Caco-2 (cell line): ENCODE measurements at places on chromosomes 11 and 22. TPM values are rescaled to one million over a fixed set of nuclear protein-coding genes. Genes with fewer than 3 reads are reported as not detected.
A peak's percentile ranks its signal among the peaks of the same experiment; 100 is the strongest.

IL17REL gene
- not detected in 2 replicates for total RNA-seq

LINC01488 gene
- 0.12 TPM in 1 of 2 replicates, not detected in the other for total RNA-seq

NFAM1 gene
- total RNA-seq = not detected in 2 replicates

GRCh38 chr22:26374391-26375026 lies 54.6 kb upstream of the ASPHD2 start:
- no peak overlapping the region for H3K27ac ChIP-seq
- no peaks in the 10 kb centered on the region; the same call in 1 of the 2 replicates for H3K27me3 ChIP-seq
- H3K36me3 ChIP-seq = no peaks in the 10 kb centered on the region
- DNase-seq = no peak
- H3K4me3 ChIP-seq = no peak overlapping the region
- no peaks in the 10 kb centered on the region for H3K4me1 ChIP-seq

GRCh38 chr11:59765068-59765735 lies 10.0 kb downstream of the STX3 start:
- no peaks in the 10 kb centered on the region for H3K27me3 ChIP-seq
- H3K36me3 ChIP-seq = no peaks in the 10 kb centered on the region; the same call in 1 of the 2 replicates
- H3K27ac ChIP-seq = peak overlapping the region; percentile 23
- DNase-seq = no peak

DNA sequence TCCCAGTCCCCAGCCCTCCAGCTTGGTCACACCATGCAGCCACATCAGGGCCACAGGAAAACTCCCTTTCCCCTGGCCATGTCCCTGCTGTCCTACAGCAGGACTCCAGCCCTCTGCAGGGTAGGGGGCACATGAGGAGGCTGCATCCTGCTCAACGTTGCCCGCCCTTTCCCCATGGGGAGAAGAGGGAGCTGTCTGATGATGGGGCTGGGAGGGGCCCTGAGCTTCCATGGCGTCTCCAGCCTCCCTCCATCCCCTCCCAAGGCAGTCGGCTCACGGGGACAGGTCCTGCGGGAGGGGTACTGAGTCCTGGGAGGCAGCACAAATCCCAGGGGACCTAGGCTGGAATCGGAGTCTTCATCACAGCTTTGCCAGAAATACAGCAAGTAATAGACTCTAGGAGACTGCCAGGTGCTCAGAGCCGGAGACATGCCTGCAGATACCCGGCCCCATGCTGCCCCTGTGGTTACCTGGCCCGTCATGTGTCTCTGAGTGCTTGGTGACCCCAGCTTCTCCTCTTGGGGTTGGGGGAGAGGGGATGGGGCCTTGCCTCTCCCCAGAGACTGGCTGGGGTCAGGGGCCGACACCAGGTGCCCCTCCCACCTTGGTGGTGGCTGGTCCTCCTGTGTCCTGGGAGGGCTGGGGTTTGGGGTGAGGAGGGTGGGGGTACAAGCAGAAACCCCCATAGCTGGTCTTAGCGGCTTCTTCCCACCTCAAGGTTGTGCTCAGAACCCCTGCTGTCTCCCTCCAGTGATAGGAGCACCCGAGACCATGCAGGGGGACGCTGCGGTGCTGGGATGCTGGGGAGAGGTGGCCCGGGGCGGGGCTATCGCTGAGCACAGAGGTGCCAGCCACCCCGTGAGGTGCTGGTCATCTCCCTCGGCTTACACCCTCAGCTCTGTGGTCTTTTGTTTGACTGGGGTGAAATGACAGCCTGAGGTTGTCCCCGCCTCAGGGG lies 2.3 kb downstream of the MRGPRE start:
- H3K27me3 ChIP-seq = no peaks in the 10 kb centered on the region; the same call in none of the 2 replicates
- no peak overlapping the region for H3K4me3 ChIP-seq
- H3K27ac ChIP-seq = no peak overlapping the region

- no peaks in the 10 kb centered on the region for H3K4me1 ChIP-seq
- H3K4me3 ChIP-seq = no peak overlapping the region
- DNase-seq = no peak
Measured at GRCh38 chr11:33310720-33311500, 53.7 kb downstream of the HIPK3 start.

- H3K36me3 ChIP-seq = no peaks in the 10 kb centered on the region
- no peak overlapping the region for H3K27ac ChIP-seq
- H3K4me1 ChIP-seq = peaks cover 21% of the 10 kb centered on the region
Measured at GRCh38 chr11:2535673-2536439, 91.0 kb downstream of the KCNQ1 start.

- no peak overlapping the region for H3K27ac ChIP-seq
- no peak overlapping the region for H3K4me3 ChIP-seq
- H3K4me1 ChIP-seq = 0 out of 2 replicates have a peak, but pooled peaks cover 3% of the 10 kb centered on the region
- H3K27me3 ChIP-seq = peaks cover 2% of the 10 kb centered on the region; the same call in 1 of the 2 replicates
- H3K36me3 ChIP-seq = no peaks in the 10 kb centered on the region
- no peak for DNase-seq
Measured at GRCh38 chr11:44319170-44319551, 9.2 kb upstream of the ALX4 start.
